ENCODE measurements at places on chromosomes 1 and 21.

- DNase-seq = no peak
Measured at GRCh38 chr1:224489534-224490365, 55.2 kb upstream of the WDR26 start.

DNA sequence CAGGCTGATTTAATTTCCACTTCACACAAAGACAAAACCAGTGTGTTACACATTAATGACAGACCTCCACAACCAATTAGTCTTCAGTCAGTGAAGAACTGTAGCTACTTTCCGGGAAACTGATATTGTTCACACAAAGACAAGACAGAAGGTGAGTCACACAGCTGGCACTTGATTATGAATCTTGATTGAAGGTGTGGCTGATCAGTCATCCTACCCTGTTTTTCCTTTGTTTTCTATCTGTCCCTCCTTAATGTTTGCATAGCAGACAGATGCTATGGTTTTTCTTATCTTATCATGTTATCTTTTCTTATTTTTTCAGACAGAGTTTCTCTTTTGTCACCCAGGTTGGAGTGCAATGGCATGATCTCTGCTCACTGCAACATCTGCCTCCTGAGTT lies 185.1 kb upstream of the GREM2 start:
- no peak for DNase-seq

DNA sequence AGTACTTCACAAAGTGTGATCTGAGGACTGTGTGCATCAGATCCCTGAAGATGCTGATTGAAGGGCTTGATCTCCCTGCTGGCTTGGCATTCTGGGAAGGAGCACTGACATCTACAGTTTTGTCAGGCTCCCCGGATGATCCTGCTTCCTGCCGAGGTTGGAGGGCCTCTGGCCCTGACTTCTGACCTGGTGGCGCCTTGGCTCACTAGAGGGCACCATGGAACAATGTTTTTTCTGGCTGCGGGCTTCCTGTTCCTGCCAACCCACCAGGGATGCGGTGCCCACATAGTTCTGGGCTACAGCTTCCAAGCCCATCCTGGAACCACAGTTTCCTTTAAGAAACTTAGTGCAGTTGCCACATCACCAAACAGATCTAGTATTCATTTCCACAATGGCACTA lies 38.8 kb upstream of the RASAL2 start:
- no peak for DNase-seq

- DNase-seq = no peak
Measured at GRCh38 chr21:26064506-26064905, 106.1 kb downstream of the APP start.

DNA sequence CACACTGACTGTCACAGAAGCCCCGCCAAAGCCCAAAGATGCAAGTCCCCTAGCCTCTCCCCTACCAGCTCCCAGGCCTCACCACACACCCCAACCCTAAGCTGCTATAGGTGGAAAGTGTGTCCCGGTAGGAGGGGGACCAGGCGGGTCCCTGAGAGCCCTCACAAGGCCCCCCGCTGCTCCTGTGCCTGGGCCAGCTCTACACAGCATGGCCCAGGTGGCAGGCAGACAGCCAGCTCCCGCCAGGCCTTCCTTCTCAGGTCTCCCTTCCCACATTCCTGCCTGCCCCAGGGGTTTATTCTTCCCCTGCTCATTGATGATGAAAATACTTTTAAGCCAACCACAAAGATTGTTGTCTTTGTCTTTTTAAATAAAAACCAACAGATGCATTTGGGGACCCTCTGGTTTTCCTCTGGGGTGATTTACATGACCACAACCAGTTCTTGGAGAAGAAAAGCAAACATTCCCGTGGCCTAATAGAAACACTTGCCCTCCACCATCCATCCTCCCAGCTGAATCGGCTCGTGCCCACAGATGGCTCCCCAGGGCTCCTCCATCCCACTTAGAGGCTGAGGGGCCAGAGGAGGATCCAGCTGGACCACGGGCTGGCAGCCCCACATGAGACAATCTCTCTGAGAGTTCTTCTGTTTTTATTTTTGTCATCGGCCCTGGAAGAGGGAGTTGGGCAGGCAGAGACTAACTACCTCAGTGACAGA lies 93.1 kb downstream of the DMRTB1 start:
- DNase-seq = peak; percentile 55

- peak; percentile 33 for DNase-seq
Measured at GRCh38 chr1:242525360-242525722, 844 bp upstream of the PLD5 start.

- DNase-seq = no peak
Measured at GRCh38 chr21:41703857-41704501, 62.9 kb downstream of the RIPK4 start.

DNA sequence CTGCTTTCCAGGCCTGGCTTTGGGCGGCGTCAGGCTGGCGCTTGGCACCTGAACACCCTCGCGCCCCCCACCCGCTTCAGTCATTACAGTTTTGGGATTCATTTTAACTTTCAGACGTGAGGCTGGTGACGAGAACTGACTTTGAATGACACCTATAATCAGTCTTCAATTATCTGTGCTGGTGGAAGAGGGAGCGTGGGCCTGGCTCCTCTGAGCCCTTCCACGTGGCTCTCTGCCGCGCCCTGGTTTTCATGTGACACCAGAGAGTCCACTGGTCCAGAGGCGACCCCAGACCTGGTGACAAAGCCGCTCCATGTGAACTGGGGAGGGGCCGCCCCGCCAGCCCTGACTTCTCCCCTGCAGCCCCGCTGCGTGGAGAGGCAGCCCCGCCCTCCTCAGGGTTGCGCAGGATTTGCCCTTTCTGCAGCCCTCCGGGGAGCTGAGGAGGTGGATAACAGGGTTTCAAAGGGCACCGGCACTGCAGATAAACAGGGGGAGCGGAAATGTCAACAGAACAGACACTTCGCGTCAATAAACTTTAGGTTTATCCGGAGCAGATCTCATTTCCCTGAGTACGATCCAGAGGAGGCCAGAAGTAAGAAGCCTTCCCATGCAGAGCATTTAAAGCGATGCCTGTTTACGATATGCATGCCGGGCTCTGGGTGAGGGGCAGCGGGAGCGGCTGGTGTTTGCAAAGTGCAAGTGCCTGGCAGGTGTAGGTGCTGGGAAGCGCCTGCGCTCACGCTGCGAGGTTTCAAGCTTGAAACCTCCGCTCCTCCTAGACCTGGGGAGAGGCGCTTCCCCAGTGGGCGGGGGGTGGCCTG lies 56.4 kb downstream of the AJAP1 start:
- peak; percentile 73 for DNase-seq

- no peak for DNase-seq
Measured at GRCh38 chr21:46046471-46046870, 51.4 kb upstream of the COL6A2 start.

DNA sequence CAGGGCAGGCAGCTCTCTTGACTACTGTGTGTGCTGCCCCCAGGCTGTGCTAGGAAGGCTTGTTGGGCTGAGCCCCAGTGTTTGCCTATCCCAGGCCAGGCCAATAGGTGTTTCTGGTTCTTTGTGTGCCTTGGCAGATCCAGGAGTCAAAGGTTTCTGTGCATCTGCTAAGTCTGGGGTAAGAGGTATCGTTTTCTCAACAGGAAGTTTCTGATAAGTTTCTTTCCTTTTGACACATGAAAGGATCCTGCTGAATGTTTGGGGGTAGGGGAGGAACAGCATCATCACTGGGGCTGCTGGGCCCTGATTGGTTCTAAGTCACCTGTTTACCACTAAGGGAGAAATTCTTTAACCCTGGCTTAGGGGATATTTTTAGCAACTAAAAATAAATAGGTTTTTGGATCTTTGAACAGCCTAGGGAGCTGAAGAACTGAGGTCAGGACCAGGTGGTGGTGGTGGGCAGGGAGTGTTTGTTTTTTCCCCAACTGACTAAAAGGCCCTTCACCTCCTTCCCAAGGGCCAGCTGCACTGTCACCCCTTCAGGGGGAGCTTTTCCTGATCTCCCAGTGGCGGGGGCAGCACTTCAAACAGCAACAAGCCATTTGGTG lies 85.1 kb downstream of the KCNN3 start:
- DNase-seq = no peak

GRCh38 chr1:110615548-110616130 lies 9.5 kb upstream of the KCNA2 start:
- peak; percentile 86 for DNase-seq

- DNase-seq = peak; percentile 76
Measured at GRCh38 chr1:203504400-203505250, 10.7 kb downstream of the OPTC start.

GRCh38 chr1:11473491-11474034 lies 5.4 kb upstream of the DISP3 start:
- no peak for DNase-seq

DNA sequence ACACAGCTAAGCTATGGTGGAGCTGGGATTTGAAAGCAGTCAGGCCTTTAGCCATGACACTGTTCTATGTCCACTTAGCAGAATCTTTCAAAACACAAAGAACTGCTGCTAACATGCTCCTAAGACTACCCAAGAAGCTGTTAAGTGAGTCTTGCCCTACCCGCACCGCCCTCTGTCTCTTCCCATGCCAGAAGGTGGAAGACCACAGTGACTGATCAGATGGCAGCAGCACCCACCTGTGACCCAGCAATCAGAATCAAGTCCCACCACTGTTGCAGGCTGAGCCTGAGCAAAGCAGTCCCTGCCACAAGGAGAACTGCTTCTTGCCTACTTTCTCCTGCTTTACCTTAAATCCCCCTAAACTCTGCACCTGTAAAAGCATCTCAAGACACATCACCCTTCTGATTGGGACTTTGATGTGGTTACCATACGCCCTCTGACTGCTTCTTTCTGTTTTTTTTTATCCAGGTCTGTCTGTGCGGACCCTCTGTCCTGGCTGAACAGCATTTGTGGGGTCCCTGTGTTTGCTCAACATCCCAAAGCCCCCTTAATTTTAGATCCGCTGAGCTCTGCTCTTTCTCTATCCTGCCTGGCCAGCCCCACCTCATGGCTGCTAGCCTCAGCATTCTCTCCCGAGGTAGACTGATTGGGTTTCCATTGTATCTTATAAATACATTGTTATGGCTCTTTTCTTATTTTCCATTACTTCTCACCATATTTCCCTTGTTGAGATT lies 16.0 kb downstream of the IRF2BP2 start:
- no peak for DNase-seq

- DNase-seq = no peak
Measured at GRCh38 chr1:187504779-187505178, 676.0 kb downstream of the PLA2G4A start.

DNA sequence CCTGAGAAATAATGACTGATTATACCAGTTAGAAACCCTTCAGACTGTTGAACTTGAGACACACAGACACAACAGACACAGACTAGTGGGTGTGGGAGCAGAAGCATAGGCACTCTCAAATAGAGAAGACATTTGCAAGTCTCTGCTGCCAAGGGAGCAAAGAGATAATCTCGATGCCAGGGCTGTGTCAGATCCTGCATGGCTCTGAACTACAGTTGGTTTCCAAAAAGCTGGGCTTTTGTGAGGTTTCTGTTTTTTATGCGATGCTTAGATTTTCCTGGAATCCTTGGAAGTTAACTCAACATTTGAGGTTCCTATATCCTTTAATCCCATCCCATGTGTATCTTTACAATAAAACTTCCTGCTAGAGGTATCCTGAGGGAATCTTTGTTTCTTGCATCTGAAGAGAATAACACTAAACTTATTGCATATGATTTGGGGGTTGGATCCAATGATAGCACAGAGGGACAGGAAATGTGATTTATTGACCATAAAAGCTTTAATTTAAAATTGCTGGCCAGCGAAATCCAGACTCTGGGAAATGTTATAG lies 236.4 kb downstream of the SPATA17 start:
- DNase-seq = no peak

DNA sequence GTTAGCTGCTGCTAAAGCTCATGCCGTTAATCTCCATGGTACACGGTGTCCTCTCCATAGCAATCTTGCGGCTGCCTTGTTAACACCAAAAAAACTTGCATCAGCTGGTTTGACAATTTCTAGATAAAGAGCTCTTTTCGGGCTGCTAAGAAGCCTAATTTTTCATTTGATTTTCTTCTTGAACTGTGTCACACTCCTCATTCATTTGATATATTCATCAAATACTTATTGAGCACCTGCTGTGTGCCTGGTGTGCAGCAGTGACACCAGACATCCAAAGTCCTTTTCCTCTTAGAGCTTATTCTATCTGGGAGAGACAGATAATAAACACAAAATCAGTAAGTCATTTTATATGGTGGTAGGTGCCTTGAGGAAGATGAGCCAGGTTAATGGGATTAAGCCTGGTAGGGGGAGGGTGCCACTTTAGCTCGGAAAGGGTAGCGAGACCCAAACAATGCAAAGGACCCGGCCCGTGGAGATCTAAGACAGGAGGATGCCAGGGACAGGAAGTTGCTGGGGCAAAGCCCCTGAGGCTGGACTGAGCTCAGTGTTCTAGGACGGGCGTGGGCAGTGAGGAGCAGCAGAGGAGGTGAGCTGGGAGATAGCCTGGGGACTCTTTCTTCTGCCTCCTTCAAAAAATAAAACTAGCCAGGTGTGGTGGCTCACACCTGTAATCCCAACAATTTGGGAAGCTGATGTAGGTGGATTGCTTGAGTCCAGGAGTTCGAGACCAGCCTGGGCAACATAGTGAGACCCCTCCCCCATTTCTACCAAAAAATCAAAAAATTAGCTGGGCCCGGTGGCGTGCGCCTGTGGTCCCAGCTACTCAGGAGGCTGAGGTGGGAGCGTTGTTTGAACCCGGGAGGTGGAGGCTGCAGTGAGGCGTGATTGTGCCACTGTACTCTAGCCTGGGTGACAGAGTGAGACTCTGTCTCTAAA lies 50.7 kb upstream of the LGALS8 start:
- no peak for DNase-seq

DNA sequence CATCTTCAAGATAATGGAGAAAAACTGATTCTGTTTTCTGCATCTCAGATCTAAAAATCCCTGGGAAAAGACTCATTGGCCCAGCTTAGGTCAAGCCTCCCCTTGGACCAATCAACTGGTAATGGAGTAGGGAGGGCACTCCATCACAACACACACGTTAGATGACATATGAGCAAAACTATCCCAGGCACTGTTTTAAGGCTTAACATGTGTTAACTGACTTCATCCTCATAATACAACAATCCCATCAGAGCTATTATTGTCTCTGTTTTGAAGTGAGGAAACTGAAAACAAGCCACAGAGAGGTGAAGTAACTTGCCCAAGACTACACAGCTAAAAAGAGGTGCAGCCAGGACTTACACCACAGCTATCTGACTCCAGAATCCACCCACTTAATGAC lies 14.7 kb upstream of the CITED4 start:
- DNase-seq = no peak

DNA sequence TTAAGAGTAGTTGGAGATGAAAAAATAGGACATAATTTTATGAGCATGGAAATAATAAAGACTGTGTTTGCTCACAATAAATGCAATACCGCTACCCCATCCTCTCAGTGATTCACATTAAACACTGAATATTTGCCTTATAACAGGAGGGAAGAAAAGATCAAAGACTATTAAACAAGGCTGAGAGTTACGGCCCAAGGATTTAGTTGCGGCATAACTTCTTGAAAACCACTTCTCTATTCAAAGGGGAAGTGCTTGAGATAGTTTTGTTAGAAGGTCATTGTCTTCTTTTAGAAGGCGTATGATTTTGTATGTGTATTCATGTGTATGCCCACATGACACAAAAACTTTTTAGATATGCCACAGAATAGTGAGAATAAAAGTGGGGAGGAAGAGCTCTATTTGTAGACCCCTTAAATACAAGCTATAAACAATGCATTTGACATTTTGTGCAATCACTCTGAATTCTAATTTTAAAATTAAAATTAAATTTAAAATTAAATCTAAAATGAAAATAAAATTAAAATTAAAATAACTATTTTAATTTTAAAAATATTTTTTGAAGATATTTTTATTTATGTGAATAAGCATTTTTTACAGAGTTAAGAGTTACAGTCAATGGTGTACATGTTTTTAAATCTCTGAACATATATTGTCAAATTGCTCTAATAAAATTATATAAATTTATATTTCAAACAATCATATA lies 986.6 kb upstream of the ADAMTS5 start:
- DNase-seq = no peak

- no peak for DNase-seq
Measured at GRCh38 chr1:211933946-211934714, 101.2 kb downstream of the INTS7 start.
